Left lung (tissue), 14 donors: ENCODE measurements at places on chromosomes 7 and 10. TPM values are rescaled to one million over a fixed set of nuclear protein-coding genes. Genes with fewer than 3 reads are reported as not detected.

GRCh38 chr10:122259075-122259466 lies 12.0 kb upstream of the BTBD16 start:
- no peaks in the 10 kb centered on the region for H3K4me1 ChIP-seq
- H3K27ac ChIP-seq = no peak overlapping the region
- no peak for DNase-seq
- H3K4me3 ChIP-seq = no peak overlapping the region

GRCh38 chr10:6522230-6522629 lies 57.8 kb downstream of the PRKCQ start:
- no peaks in the 10 kb centered on the region for H3K36me3 ChIP-seq
- no peaks in the 10 kb centered on the region for H3K27me3 ChIP-seq
- H3K27ac ChIP-seq = no peak overlapping the region
- no peak overlapping the region for H3K4me3 ChIP-seq

The LRRC4 gene
- 24.4 TPM for total RNA-seq

The IFRD1 gene
- 37.4 TPM for total RNA-seq

The CALY gene
- total RNA-seq = not detected
